ENCODE measurements at places on chromosomes 2 and 18. TPM values are rescaled to one million over a fixed set of nuclear protein-coding genes. Genes with fewer than 3 reads are reported as not detected.

ESPNL gene
- 0.04 TPM for total RNA-seq

DNA sequence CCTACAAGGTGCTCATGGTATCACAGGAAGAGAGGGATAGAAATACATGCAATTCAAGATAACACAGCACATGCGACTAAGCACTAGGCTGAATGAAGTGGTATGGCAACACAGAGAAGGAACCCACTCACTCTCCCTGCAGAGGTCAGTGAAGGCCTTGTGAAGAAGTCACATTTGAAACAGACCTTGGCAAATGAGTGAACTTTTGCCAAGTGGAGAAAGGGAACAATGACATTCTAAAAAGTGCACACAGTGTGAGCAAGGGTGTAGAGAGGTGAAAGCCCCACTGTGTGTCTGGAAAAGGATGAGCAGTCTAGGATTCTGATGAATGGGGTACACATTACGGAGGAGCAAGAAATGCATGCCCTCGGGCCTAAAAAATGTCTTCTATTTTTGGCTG, 23.3 kb downstream of the KLF7 start:
- no peaks in the 10 kb centered on the region for H3K4me1 ChIP-seq
- no peak overlapping the region for H3K4me3 ChIP-seq
- no peaks in the 10 kb centered on the region for H3K27me3 ChIP-seq
- no peaks in the 10 kb centered on the region for H3K36me3 ChIP-seq
- no peak for DNase-seq

- no peak overlapping the region for H3K4me3 ChIP-seq
- H3K27ac ChIP-seq = no peak overlapping the region
- DNase-seq = no peak
- H3K27me3 ChIP-seq = peaks cover 15% of the 10 kb centered on the region
- no peaks in the 10 kb centered on the region for H3K4me1 ChIP-seq
- H3K36me3 ChIP-seq = no peaks in the 10 kb centered on the region
Measured at GRCh38 chr18:22311301-22311700, 106.4 kb downstream of the CTAGE1 start.

GRCh38 chr2:12675352-12675795, 41.4 kb upstream of the TRIB2 start:
- peak; percentile 38 for DNase-seq
- peak overlapping the region; percentile 51 for H3K27ac ChIP-seq
- H3K27me3 ChIP-seq = no peaks in the 10 kb centered on the region

- peaks cover 20% of the 10 kb centered on the region for H3K27me3 ChIP-seq
- H3K4me3 ChIP-seq = no peak overlapping the region
- no peak for DNase-seq
- H3K4me1 ChIP-seq = no peaks in the 10 kb centered on the region
- no peak overlapping the region for H3K27ac ChIP-seq
- H3K36me3 ChIP-seq = no peaks in the 10 kb centered on the region
Measured at GRCh38 chr2:236449167-236449761, 120.4 kb upstream of the ACKR3 start.

GRCh38 chr18:21686282-21687105, 18.1 kb downstream of the ABHD3 start:
- H3K4me1 ChIP-seq = peaks cover 7% of the 10 kb centered on the region
- DNase-seq = peak; percentile 52
- H3K27me3 ChIP-seq = no peaks in the 10 kb centered on the region
- peak overlapping the region; percentile 73 for H3K27ac ChIP-seq
- peaks cover 32% of the 10 kb centered on the region for H3K36me3 ChIP-seq

PDE1A gene
- 0.49 TPM for total RNA-seq

- H3K27me3 ChIP-seq = no peaks in the 10 kb centered on the region
- no peak for DNase-seq
- H3K4me3 ChIP-seq = no peak overlapping the region
- H3K36me3 ChIP-seq = no peaks in the 10 kb centered on the region
Measured at GRCh38 chr2:106530866-106531265, 43.7 kb downstream of the CD8B2 start.

TMEM198 gene
- total RNA-seq = 2.4 TPM

DNA sequence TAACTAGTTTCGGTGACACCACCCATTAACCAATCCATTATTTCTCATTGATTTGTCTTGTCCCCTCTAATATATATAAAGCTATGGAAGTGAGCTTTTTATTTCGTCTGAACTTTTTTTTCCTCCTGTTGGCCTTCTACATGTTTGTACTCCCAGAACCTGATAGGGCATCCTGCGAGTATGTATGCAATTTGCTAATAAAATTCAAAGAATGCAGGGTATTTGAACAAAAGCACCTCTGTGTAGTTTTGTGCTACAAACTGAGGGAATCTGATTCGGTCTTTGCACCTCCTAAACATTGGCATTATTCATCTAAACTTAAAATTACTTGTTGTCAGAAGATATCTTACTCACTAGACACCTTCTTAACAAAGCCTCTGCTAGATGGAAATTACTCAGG, 242.9 kb upstream of the TMEFF2 start:
- no peak overlapping the region for H3K27ac ChIP-seq
- H3K27me3 ChIP-seq = no peaks in the 10 kb centered on the region
- H3K36me3 ChIP-seq = no peaks in the 10 kb centered on the region
